ENCODE measurements at places on chromosomes 1 and 21. TPM values are rescaled to one million over a fixed set of nuclear protein-coding genes. Genes with fewer than 3 reads are reported as not detected.
A peak's percentile ranks its signal among the peaks of the same experiment; 100 is the strongest.

DNA sequence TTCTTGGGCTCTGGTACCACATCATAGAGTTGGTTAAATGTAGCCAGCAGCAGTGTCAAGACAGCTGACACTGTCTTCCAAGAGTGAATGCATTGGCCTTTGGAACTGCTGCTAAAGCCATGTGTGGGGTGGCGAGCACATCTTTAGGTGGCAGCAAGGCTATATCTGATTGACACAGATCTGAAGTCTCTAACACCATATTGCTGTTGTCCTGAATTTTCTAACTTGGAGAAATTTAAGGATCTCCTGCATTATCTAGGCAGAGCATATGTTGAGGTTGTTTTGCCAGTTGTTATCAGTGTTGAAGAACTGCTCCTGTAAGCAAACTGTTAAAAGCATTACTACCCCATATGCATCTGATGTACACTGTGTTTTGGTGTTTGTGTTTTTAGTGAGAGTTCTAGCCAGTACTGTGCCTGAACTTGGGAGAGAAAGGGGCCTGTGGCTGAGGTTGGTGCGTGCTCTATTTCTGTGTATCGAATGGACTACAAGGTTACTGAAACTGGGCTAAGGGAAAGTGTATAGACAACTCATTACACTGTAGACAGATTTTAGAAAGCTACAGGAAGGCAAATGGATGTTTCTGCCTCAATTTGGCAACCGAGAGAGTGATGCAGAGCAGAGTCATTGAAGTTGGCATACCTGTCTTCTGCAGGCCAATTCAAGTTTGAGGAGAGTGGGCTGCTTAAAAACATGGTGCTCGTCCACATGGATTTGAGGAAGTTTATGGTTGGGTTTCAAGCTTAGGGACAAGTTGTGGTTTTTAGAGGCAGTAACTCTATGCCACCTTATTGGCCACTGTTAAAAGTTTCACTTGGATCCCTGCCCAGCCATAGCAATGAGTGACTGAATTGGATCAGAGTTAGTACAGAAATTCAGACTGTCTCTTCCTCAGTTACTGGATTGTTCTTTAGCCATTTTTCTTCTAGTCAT, 16.9 kb downstream of the DYRK3 start:
- H3K27ac ChIP-seq: no peak overlapping the region
- H3K4me1 ChIP-seq: no peaks in the 10 kb centered on the region
- no peaks in the 10 kb centered on the region for H3K27me3 ChIP-seq
- DNase-seq: no peak

Gene CD1C
- 6.7 TPM for total RNA-seq

Gene ARHGEF11
- 41.1 TPM for total RNA-seq

DNA sequence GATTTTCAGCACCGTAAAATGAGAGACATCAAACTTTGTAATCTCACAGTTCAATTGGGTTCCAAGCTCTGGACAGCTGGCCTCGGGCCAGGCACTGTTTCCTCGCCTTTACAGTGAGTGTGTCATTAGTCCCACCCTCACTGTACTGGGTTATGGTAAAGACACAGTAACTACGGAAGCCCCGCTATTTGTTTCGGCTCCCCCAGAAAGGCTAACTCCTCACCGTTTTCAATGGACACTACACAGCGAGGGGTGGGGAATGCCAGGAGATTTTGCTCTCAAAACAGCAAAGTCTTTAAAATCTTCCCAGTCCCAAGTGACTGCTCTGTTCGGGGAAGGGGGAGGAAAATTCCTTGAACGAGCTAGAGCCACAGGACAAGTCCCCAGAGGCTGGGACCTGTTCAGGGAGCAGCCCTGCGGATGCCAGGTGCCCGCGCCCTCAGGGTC, 757 bp upstream of the SPSB1 start:
- DNase-seq: no peak
- peaks cover 36% of the 10 kb centered on the region for H3K4me1 ChIP-seq
- H3K4me3 ChIP-seq: peak overlapping the region; percentile 87
- no peaks in the 10 kb centered on the region for H3K27me3 ChIP-seq

Gene ENAH
- 67.4 TPM for total RNA-seq

DNA sequence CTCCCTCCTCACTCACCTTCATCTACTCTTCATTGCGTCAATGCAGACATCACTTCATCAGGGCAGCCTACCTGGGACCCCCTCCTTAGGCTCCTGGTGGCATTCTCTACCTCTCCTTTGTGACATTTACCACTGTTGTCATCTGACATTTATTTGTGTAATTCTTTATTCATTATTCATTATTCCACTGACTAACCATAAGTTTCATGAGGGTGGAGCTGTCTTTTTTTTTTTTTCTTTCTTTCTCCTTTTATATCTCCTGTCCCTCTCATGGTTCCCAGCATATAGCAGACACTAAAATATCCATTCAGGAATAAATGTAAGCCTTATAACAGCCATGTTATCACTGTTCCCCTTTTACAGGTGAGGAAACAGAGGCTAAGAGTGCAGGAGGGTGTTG, 126.8 kb downstream of the KAZN start:
- DNase-seq: no peak
- H3K4me1 ChIP-seq: no peaks in the 10 kb centered on the region
- no peaks in the 10 kb centered on the region for H3K36me3 ChIP-seq
- no peak overlapping the region for H3K4me3 ChIP-seq
- no peak overlapping the region for H3K27ac ChIP-seq

Data from upper lobe of right lung (tissue), 1 donor.